ENCODE measurements at places on chromosomes 2 and 18.

DNA sequence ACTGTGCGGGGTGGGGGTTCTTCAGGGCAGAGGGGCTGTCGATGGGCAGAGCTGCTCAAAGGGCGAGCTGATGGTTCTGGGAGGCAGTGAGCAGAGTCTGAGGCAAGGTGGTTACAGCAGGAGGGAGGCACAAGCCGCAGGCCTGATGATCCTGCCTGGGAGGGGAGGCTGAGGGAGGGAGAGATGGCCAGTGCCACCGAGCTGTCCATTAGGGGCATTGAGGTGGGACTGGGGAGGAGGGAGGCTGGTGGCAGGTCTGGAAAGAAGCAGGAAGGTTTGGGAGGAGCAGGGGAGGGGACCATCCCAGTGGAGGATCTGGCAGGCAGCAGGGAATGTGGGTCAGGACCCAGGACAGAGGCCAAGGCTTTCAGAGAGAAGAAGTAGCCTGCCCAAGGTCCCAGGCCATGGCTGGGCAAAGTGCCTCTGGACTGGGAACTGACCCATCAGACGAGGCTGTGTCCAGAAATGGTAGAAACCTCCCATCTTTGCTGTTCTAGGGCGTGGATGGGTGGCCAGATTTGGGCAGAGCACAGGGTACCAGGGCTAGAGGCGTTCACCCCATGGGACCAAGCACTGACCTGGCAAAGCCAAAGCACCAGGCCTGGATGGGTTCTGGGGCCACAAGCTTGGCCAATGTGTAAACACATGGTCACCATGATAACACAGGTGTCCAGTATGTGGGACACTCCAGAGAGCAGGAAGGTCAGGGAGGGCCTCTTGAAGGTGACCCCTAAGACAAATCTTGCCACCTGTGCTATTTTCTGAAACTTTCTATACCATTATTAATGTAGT is 55.5 kb downstream of the INHBB start:
- no peak for DNase-seq

DNA sequence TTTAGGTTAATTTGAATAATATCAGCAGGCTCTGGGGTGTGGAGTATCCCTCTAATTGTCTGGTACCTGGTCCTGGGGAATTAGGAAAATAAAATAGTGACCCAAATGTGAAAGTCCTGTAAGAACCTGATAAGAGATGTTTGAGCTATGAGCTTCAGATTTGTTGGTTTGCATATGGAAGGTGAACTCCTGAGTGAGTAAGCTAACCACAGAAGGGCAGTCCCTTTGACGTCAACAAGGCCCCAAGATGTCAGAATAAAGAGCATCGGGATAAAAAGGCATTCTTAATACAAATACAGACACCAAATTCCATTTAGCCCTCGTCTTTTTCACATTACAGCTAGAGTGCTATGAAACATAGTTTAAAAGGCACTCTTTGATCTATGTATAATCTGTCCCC is 1366.3 kb upstream of the TMEFF2 start:
- DNase-seq: no peak

DNA sequence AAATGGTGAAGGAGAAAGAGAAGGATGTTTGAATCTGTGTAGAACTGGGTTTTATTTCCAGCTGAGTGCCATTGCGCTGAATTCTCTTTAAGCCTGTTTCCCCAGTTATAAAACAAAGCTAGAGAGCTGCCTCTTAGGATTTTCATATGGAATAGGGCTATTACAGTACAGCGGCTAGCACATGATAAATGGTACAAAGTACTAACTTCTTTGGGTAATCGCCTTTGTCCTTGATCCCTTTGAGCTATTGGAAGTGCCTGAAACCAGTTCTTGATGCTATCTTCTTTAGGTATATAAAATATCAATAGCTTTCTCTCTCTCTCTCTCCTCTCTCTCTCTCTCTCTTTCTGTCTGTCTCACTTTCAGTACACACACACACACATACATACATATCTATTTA is 71.3 kb downstream of the SOX11 start:
- DNase-seq: no peak

DNA sequence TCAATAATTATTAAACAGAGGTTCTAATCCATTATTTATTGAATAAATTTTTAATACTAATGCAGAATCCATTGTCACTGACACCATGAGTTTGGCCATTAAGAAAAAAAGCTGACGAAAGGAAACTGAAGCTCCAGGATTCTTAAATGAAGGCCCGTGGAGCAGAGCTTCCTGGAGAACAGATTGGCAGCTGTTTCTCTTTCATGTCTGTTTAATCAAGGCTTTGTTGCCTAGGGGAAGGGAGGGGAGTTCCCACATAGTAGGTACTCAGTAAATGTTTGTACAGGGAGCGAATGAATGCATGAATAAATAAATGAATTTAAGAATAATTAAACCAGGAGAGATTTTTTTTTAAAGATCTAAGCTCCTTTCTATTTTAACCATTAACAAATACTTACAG is 315.1 kb upstream of the KLHL29 start:
- no peak for DNase-seq

GRCh38 chr2:132884705-132885104 is 214.7 kb upstream of the LYPD1 start:
- peak; percentile 7 for DNase-seq

DNA sequence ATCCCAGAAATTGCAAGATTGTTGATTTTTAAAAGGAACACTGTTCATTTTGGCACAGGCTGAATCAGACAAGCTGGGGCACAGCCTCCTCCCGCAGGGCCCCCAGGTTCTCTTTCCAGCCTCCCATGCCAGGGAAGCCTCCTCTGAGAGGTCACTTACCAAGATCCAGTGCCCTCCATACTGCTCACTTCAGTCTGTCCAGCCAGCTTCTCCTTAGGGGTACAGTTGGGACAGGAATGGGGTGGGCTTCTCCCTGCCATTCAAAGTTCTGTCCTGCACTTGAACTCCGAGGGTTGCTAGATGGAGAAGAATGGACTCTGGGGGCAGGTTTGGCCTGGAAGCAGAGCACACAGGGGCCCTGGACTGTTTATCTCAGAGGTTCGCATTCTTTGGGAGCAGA is 7.5 kb upstream of the CYP26B1 start:
- DNase-seq: no peak

GRCh38 chr2:202822411-202822810 is 49.2 kb downstream of the ICA1L start:
- no peak for DNase-seq

DNA sequence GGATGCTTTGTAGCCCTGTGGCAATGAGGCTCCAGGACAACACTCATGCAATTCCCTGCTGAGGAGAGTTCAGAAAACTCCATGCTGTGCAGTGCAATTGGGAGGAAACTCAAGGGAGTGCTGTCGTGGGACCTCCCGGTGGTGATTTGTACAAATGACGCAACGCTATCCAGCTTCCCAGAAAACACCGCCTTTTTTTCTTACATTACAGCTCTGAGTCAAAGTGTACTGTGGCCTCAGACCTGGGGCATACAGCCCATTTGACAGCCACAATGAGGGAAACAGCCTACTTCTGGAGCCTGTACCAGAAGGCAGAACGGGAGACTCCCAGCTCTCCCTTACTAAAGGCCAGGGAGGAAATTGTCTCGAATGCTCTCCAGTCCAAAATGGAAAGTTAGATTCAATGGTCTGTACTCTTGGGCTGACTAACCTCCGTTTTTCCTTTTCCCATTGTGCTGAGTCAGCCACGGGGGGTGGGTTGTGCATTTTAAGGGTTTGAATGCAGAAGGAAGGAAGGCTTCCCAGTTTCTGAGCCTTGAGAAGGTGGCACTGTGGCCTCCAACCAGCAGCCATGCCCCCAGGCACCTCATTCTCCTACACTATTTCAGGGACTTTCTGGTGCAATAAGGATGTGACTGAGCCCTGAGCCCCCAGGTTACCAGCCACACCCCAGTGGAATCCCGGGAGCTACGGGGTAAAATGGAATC is 16.4 kb upstream of the CYP1B1 start:
- peak; percentile 54 for DNase-seq

All from A673 (cell line).